ENCODE measurements at places on chromosomes 3 and 15.

GRCh38 chr3:119314821-119315220, 20.6 kb downstream of the ARHGAP31 start:
- no peak for DNase-seq

- DNase-seq, result no peak
Observed at GRCh38 chr3:10917176-10917575, 75.4 kb upstream of the SLC6A1 start.

DNA sequence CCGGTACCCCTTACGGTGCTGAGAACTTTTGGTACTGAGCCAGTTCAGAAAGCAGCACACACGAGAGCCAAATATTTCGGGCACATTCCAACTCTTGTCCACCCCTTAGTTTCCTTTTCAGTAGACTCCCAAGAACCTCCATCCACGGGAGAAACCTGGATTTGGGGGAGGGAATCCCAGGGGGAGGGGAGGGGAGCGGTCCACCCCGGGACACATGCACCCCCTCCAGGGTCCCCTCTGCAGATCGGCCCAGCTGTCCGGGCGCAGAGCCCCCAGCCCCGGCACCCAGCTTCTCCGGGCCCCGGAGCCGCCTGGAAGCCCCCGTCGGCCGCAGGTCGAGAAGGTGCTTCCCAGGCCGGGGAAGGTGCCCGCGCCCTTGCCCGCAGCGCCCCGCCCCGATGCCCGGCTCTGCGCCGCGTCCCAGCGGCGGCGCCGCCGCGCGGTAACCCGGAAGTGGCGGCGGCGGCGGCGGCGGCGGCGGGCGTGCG, 455 bp upstream of the ABHD17C start:
- DNase-seq, result no peak

DNA sequence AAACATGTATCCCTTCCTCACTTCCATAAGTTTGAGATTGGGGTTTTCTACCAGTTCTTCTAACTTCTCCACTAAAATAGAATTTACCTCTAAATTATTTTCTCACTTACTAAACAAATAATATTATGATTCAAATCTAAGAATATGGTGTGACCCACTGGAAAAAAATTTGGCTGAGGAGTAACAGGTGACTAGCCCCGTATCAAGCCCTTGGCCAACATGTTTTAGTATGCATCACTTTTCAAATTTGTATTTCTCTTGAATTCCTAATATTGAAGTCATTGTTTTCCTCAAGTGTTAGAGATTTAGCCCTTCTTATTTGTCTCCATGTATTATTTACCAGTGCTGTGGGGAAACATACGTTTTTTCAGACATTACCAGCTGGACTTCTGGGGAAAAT, 759.4 kb downstream of the NSUN3 start:
- DNase-seq, result no peak

DNA sequence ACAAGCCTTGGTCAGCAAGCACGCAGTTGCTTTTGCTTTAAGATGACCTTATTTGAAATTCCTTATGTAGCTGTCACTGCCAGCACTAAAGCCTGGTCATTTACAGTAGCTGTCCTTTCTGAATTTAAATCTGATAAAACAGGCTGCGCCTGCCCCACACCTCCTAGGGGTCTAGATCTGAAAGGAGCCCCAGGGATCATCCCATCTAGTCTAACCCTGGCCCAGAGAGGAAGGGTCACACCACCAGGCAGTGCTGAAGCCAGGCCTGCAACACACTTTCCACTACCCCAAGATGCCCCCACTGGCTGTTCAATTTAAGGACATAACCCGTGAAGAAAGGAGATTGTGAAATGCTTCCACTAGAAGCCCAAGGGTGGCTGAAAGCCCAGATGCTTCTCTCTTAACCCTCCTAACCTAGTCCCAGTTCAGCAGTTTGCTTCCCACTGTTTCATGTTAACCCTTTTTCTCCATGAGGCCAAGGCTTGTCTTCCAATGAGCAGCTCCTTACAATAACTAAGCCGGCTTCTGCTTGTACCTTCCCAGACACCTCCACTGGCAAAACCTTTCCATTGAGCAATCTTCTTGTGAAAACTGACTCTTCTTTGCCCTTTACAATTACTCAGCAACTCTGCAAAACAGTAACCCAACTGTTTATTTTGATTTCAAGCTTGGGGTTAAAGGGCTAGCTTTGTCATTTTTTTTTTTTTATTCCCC, 198.9 kb upstream of the LPP start:
- DNase-seq, result no peak

DNA sequence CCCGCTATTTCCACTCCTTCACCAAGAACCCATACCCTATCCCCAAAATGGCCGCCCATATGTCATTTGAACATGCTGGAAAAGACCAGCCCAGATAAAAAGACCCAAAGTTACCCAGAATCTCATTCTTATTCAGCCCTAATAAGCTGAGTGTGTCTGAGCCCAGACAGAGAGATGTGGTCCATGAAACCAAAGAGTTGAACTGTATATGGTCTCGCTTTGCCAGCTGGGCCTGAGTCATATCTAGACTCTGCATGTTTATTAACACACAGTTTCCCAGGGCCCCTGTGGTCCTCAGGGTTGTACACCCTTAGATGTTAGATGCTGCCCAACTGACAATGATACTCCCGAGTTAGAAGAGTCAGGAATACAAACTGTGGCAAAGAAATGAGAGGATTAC, 201.9 kb upstream of the STRIT1 start:
- no peak for DNase-seq

- DNase-seq, result no peak
Observed at GRCh38 chr3:134437211-134437752, 48.5 kb downstream of the ANAPC13 start.

DNA sequence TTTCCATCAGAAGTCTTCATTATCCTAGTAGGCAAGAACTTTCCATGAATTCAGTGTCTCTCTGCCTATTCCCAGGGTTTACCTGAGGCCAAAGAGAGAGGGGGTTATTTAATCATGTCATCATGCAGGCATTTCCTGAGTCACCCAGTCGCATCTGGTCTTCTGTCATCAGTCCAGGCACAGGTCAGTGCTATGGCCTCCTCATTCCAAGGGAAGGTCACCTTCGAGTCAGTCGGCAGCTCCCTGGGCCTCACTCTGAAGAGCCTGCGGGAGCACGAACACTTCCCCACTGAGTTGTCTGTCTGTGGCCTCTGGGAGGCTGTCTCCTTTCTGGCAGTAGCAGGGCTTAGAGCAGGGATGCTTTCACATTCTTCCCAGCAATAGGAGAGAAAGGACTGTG, 26.2 kb upstream of the LRTM1 start:
- no peak for DNase-seq

DNA sequence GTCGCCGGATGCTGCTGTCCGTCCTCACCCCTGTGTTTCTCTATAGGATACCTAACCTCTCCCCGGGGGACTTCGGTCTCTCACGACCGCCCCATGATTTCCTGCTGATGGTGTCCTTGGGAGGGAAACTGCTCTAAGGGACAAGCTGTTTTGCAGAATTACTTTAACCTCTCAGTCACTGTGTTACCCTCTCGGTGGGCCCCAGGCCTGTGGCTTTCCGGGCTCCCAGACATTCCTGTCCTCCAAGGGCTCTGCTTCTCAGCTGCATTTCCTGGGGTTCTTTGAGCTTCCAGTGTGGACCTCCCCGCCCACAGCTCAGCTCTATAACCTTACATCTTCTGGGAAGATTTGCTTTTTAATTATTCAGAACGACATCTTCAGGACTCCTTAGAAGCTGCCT, 40.9 kb downstream of the CHST2 start:
- DNase-seq, result no peak
